ENCODE measurements at places on chromosomes 12 and 14.

GRCh38 chr14:89317051-89317691, 99.9 kb downstream of the FOXN3 start:
- peak; percentile 29 for DNase-seq

DNA sequence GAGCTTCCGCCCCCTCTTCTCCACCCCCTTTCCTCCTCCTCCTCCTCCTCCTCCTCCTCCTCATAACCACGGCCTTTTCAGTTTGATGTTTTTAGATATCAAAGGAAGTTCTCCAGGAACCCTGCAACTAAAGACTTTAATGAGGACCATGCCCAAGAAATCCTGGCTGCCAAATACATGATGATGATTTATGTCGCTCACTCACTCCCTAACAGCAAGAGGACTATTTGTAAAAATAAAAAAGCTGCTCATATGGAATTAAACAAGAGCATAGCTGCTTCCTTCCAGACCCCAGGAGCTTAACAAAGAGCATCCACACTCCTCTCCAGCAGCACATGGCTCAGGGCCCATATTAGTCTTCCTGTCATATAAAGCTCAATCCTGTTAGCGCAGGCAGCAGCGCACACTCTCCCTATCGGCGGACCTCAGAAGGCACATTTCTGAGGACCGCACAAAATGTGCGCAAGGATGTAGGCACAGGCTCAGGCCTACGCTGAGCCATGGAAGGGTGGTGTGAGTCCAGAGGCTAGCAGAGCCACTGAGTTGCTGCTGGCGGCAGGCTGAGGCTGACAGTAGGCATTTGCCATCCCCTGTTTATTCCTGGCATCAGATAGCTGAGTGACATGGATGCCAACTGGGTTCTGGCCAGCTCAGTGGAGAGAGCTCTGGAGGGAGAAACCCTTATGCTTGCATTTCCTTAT, 232.8 kb downstream of the MSRB3 start:
- no peak for DNase-seq

DNA sequence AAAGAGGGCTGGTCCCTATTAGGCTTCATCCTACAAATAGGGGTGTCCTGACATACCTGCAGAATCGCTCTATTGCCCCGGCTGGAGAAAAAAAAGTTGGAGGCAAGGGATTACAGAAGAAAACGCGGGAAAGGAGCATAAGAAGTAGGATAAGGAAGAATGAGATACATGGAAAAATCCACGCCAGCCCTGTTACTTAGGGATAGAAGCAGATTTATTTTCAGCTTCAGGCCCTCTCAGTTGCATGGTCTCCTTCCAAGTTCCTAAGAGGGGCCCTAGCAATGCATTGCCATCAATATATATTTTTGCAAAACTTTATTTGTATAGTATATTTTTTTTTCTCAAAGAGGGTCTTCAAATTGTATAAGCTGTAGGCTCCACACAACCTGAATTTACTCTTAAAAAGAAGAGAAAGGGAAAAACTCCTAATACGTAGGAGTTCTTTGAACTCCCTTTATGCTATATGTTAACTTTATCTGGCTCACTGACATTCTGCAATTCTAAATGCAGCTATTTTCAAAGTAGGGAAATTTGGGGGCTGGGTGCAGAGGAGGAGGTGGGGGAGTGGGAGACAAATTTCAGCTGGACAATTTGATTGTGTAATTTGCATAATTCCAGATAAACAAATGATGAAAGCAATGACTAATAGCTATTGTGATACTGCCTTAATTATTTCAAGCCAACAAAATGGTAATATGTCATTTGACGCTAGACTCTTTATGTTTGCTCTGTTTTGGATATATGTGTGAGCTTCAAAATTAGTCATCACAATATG, 137.7 kb upstream of the TRHDE start:
- DNase-seq = no peak

- DNase-seq = no peak
These were observed 23.4 kb downstream of the POLR3B start for GRCh38 chr12:106380954-106381353.

All from GM19239 (cell line).